Panc1 (cell line): ENCODE measurements at places on chromosomes 7 and 10. TPM values are rescaled to one million over a fixed set of nuclear protein-coding genes. Genes with fewer than 3 reads are reported as not detected.
A peak's percentile ranks its signal among the peaks of the same experiment; 100 is the strongest.

DNA sequence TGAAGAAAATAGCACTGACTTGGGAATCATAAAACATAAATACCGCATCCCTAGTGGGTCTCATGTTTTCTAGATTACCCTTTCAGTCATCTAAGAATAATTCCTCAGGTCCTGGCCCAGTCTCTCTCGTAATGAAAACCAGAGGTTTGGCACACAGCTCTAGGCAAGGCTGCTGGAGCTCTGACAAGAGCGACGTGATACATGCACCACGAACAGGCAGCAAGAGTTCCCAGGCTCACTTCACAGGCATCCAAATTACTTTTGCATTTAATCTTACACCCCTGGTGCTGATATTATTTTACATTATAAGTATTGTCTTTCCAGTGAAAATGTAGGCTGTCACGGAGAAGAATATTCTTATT, 105.2 kb downstream of the THSD7A start:
- no peak overlapping the region for H3K4me3 ChIP-seq
- peak overlapping the region; percentile 29; the same call in 1 of the 2 replicates for H3K27ac ChIP-seq
- no peaks in the 10 kb centered on the region for H3K36me3 ChIP-seq
- no peak for DNase-seq
- peaks cover 19% of the 10 kb centered on the region; the same call in 1 of the 2 replicates for H3K4me1 ChIP-seq
- no peaks in the 10 kb centered on the region for H3K27me3 ChIP-seq

GRCh38 chr10:85429126-85429525, 937.5 kb downstream of the GRID1 start:
- H3K4me1 ChIP-seq, result no peaks in the 10 kb centered on the region
- no peak overlapping the region for H3K27ac ChIP-seq
- no peak overlapping the region for H3K4me3 ChIP-seq
- H3K36me3 ChIP-seq, result no peaks in the 10 kb centered on the region
- H3K27me3 ChIP-seq, result no peaks in the 10 kb centered on the region
- DNase-seq, result no peak

DNA sequence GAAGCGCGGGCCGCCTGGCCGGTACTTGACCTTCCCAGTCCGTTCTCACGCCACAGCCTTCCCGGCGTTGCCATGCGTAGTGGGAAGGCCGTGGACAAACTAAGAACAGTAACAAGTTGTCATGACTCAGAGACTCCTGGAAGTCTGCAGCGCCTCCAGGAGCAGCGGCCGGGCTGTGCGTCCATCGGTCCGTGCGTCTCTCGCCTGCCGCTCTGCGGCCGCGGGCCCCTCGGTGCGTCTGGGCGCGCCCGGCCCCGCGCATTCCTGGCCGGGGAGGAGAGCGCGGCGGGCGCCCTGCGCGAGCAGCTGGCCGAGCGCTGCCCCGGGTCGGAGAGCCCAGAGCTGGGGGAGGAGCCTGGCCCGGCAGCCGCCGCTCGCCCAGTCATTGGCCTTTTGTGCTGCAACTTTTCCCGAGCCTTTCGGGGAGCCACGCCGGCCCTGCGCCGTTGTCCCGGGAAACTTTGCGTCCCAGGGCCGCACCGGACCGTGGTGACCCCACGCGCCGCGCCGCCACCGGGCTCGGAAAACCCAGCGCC, 123.7 kb downstream of the TACC2 start:
- H3K4me3 ChIP-seq, result peak overlapping the region; percentile 97
- no peaks in the 10 kb centered on the region for H3K36me3 ChIP-seq
- peak overlapping the region; percentile 93 for H3K27ac ChIP-seq
- no peaks in the 10 kb centered on the region for H3K27me3 ChIP-seq
- peak; percentile 70 for DNase-seq
- peaks cover 33% of the 10 kb centered on the region for H3K4me1 ChIP-seq

ABCB4 gene
- 0.18 TPM for total RNA-seq

MCM10 gene
- total RNA-seq, result 22.8 TPM

OPALIN gene
- not detected for total RNA-seq

GHRHR gene
- total RNA-seq, result not detected
